ENCODE measurements at places on chromosomes 13 and 19.

- no peak for DNase-seq
Measured at GRCh38 chr13:87280139-87280538, 391.0 kb upstream of the SLITRK5 start.

DNA sequence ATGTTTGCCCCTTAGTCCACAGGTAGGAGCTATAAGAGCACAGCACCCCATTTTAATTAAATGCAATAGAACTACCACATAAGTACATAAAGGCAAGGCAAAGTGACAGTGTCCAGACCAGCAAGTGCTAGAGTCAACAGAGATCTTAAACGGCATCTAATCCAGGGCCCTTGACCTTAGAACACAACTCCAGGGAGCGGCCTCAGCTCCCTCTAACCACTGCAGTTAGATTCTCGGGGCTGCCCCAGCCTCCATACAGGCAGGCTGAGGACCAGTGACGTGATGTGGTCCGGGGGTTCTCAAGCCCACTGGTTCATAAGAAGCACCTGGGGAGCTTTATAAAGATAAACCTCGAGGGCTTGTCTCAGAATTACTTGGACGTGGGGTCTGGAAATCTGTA, 10.0 kb upstream of the ATP12A start:
- no peak for DNase-seq

DNA sequence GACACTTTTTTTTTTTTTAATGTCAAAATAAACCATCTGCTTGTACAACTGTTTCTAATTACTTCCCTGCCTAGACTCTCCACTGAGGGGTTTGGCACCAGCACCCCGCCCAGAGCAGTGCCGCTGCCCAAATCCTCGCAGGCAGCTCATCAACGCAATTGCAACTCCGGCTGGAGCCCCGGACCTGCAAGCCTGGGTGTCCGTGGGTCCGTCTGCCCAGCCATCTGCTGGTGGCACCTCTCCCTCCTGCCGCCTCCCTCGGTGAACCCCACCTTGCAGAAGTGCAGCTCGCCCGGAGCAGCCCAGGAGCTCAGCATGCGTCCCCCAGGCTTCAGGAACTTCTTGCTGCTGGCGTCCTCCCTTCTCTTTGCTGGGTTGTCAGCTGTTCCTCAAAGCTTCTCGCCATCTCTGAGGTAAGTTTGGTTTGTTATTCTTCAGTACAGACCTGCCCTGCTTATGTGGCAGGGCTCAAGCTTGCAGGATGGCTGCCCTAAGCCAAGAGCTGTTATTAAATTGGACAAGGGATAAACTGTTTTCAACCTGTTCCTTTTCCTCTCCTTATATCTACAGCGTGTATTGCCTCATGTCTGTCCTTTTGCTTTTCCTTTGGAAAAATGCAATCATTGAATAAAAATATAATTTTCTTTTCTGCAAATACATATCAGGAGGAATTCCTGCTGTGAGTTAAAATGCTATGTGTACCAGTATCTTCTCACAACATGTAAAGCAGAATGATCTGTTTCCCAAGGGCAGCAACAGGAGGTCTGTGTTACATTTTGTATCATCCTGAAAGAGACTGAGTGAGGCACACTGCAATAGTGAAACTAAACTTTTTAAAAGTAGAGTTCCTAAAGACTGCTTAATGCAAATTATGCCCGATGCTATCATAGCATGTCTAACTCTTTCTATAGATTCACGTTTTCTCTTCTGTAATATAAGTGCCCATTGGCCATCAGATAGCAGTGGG, at the start of gene ITGBL1:
Gene ITGBL1, plus strand, starts transcription at position 157 of the 967 bp plus-strand sequence. Its CDS starts 159 bp downstream, at position 316.
- no peak for DNase-seq

- no peak for DNase-seq
Measured at GRCh38 chr13:35347679-35348205, 128.7 kb downstream of the MAB21L1 start.

DNA sequence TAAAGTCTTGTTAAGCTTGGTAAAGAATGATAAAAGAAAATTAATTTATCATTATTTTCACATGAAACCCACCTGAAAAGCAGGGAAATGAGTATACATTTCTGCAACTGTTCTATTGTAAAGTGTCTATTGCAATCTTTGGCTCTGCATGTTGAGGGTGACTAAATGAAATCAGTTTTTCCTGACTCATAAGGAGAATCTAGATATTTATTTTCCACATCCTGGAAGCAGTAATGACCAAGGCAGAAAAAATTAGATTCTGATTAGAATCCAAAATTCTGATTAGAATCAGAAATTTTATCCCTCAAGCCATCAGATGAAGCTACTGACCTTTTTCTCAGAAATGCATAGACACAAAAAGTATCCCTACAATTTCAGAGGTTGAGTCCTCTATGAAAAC, 178.4 kb downstream of the MYO16 start:
- DNase-seq = no peak

DNA sequence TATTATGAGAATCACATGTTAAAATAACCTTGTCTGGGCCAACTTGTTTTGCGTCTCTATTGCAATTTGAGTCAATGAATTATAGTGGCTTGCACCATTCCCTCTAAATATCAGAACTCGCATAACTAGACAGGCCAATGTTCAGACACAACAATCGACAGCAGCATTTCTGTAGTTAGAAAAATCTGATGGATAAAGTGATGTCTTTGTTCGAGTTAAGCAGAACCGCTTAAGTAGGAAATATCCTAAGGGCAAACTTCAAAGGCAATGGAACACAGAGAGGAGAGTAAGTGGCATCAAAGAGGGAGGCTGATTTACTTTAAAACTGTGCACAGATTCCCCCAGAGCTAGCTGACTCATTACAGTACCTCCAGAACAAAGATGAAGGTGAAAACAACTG, 333.9 kb downstream of the NALCN start:
- no peak for DNase-seq

- DNase-seq = no peak
Measured at GRCh38 chr13:65594298-65594781, 1635.8 kb downstream of the PCDH9 start.

- peak; percentile 23 for DNase-seq
Measured at GRCh38 chr13:72643311-72643989, 84.0 kb downstream of the MZT1 start.

- no peak for DNase-seq
Measured at GRCh38 chr19:57599377-57599760, 316 bp upstream of the ZNF530 start.

DNA sequence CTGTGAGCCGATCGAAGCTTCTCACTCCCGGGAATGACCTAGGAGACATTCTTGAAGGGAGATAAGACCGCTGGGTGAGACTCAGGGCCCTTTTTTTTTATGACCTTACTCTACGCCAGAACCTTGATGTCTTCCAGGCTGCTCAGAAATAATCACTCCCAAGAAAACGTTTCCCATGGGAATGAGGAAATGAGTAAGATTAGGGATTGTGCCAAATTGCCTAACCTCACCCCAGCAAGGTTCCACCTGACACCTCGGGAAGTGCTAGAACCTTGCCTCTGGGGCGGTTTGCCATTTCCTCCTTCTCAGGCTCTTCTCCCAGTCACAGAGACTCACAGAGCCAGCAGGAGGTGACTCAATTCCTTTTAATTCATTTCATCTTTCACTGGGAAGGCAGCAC, 2.3 kb downstream of the SLC46A3 start:
- no peak for DNase-seq

DNA sequence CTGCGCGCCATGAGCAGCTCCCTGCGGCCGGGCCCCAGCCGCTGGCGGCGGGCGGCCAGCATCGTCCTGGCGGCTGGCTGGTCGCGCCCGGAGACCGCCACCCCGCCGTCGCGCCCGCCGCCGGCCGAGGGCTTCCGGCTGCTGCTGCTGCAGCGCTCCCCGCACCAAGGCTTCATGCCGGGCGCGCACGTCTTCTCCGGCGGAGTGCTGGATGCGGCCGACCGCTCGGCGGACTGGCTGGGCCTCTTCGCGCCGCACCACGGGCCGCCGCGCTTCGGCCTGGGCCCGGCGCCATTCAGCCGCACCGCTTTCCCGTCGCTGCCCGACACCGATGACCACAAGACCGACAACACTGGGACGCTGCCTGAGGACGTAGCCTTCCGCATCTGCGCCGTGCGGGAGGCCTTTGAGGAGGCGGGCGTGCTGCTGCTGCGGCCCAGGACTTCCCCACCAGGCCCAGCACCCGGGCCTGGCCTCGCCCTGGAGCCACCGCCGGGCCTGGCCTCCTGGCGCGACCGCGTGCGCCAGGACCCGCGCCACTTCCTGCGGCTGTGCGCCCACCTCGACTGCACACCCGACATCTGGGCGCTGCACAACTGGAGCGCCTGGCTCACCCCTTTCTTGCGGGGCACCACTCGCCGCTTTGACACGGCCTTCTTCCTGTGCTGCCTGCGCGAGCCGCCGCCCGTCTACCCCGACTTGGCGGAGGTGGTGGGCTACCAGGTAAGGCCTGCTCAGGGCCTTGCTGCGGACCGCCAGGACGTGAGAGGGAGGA, 518 bp downstream of the NUDT19 start:
- peak; percentile 29 for DNase-seq

DNA sequence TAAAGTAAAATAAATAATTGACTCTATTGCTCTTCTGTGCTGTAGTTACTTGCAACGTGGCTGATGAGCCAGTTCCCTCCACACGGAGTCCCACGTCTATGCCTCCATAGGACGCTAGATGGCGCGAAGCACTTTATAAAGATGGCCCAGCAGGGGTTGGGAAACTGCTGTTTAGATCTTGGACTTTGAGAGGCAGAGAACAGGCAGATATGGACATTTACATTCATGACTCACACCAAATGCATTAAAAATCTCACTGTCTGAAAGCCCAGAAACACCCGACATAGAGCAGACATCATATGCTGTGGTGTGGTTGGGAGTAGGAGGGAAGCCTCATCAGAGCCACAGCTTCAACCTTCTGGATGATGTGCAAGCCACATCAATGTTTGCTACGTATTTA, 643.1 kb upstream of the ARGLU1 start:
- DNase-seq = no peak

DNA sequence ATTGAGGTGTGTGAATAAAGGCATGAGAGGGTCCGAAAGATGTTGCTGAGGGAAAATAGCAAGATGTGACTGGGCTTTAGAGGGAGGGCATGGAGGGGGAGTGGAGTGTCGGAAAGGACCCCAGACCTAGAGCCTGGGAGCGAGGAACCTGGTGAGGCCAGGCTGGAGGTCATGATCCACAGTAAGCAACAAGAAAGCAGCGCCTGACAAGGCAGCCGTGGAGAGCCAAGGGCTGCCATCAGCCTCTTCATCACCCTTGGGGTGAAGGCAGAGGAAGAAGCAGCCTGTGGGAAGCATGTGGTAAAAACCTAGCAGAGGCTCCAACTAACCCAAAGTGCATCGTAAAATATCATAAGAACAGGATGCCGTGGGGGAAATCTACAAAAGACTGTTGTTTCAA, 162.8 kb upstream of the SOX1 start:
- DNase-seq = no peak

DNA sequence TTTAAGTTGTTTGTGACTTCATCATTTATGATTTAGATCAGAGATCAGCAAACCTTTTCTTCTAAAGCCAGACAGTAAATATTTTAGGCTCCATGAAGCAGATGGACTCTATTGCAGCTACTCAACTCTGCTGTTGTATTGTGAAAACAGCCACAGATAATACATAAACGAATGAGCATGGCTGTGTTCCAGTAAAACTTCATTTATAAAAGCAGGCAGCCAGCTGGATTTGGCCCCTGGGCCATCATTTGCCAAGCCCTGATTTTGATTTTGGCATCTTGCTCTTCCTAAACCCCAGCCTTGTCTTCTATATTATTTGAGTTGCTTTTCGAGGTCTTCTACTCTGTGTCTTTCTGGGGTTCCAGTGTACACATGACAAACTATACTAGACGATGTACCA, 41.3 kb downstream of the RNASEH2B start:
- DNase-seq = no peak

- no peak for DNase-seq
Measured at GRCh38 chr13:110283736-110284517, 23.0 kb downstream of the COL4A1 start.

- DNase-seq = no peak
Measured at GRCh38 chr19:49816590-49816989, 1.5 kb upstream of the MED25 start.

DNA sequence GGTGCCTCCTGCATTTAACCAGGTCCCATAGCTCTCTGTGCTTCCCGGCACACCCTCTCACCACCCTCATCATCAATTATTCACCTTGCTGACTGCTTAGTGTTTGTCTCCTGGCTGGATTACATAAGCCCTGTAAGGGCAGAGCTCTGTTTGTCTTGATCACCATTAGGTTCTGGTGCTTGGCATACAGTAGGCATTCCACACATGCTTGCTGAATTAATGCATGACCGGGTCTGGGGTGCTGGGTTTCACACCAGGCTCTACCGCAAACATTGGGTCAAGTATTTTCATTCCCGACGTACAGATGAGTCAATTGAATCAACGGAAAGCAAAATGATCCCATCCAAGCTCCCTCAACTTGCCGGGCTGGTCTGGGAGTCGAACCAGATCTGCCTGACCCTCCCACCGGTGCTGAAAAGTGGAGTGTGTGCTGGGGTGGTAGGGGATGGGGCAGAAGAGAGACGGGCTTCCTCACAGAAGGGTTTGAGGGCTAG, 28.5 kb downstream of the VAV1 start:
- DNase-seq = no peak

- no peak for DNase-seq
Measured at GRCh38 chr13:53007872-53008271, 20.7 kb upstream of the OLFM4 start.

DNA sequence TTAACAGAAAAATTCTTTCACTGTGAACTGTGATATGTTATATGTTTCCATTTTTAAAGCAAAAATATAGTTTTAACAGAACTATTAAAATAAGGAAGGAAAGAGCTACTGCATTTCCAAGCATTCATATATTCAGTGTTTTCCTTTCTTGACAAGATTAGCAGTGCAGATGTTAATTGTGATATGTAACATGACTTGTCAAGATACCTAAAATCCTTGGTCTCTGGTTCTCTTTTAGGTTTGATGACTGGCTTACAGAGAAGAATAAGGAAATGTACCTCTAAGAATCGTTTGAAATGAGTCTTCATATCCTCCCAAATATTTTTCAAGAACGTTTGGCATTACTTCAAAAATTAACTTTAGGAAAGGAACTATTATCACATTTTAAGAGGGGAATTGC, 907.2 kb downstream of the PCDH9 start:
- no peak for DNase-seq

DNA sequence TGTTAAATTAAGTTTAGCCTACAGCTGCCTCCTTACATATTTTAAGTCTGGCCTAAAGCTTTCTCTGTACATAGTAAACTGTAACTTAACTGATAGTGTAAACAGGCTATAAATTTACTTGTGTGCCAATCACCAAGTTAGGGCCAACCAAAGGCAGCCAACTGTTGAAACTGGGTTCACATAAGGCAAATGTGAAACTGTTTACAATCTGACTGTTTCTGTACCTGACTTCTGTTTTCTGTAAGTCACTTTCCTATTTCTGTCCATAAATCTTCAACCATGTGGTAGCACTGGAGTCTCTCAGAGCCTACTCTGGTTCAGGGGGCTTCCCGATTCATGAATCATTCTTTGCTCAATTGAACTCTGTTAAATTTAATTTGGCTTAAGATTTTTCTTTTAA, 103.1 kb downstream of the RAP2A start:
- no peak for DNase-seq

DNA sequence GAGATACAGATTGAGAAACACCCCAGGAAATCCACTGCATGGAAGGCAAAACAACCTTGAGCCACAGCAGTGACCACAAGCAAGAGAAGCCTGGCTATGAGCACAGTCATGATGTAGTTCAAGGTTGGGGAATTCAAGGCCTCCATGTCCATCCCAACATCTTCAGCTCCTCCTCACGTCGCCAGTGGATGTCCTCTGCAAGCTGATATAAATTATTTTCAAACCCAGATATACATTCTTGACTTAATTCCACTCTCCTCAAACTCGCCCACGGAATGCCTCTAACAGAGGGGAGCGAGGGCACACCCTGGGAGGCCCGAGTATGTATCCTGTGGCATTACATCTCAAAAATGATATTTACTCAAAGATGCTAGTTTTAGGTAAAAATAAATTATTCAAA, 105.5 kb downstream of the SHISA2 start:
- DNase-seq = no peak
